ENCODE measurements at places on chromosomes 12 and 14.
A peak's percentile ranks its signal among the peaks of the same experiment; 100 is the strongest.

- no peak for DNase-seq
Observed at GRCh38 chr12:77062846-77063461, 2.4 kb downstream of the E2F7 start.

- DNase-seq: peak; percentile 61
Observed at GRCh38 chr12:15788233-15789219, 662 bp downstream of the EPS8 start.

DNA sequence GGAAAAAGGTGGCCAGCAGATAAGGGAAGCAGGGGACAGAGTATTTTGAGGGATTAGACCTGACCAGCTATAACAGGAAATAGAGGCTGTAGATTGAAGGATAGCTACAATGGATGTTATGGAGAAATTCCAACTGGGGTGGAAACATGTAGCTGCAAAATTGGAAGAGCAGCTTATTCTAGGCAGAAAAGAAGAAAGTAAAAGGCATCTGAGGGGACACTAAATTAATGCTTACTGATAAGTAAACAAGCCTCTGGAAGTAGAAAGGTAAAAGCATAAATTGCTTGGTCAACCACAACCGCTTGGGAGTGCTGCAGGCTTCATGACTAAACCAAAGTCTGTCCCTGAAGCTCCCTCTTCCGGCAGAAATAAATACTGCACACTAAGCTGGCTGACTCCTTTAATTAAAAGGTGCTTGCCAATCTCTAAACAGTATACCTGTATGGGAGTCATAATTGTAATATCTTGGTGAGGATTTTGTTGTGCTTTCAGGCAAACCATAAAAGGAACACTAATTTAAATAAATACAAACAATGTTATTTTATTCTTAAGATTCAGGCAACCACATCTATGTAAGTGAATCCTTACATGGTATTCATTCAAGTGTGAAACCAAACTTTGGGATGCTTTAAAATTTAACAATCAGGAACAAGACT is 7.7 kb downstream of the UBC start:
- peak; percentile 98 for DNase-seq

DNA sequence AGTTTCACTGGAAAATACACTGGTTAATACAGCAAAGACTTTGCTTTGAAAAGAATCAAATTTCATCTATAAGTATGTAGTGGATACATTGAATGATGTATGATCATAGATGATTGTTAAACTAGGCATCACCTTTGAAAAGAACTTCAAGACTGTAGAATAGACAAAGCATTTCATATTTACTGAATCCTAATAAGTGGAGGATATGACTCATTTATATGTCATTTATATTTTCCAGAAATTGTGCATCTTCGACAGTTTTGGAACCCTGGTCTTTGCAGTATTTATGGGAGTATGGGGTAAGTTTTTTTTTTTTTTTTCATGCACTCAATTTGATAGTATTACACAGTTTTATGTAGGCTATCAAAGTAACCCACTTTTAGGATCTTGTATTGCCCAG is 161.9 kb downstream of the ANO6 start:
- DNase-seq: no peak

- no peak for DNase-seq
Observed at GRCh38 chr14:68692916-68693771, 99.7 kb downstream of the ZFP36L1 start.

DNA sequence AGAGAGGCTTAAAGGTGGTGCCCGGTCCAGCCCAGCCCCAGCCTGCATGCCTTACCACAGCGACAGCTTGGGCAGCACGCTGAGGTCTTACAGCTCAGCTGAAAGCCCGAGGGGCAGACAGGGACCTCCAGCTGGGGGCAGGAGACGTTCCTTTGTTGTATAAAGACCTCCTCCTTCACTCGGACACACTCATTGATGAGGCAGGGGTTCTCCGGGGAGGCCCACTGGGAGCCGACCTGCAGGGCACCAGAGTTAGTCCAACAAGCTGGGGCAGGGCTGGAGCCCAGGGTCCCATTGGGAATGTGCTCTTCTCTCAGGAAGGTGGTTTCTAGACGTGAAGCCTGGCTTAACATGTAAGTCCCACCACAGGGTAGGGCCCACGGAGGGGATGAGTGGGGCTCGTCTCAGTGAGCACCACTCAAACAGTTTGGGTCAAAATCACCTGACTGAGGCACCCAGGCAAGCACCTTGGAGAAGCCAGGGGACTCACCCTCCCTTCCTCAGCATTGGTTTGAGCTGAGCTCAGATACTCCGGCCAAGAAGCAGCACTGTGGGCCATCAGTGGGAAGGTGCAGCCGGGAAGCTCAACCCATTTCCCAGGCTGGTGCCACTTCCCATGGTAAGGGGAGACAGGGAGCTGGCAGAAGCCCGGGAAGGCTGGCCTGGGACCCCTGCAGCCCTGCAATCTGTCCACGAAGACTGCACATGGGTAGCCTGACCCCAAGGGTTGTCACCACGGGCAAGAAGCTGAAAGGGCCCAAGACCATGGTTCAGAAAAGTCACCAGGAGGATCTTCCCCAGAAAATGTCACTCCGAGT is 24.3 kb upstream of the ANO2 start:
- no peak for DNase-seq

- DNase-seq: no peak
Observed at GRCh38 chr14:60339571-60339970, 90.5 kb downstream of the PPM1A start.

DNA sequence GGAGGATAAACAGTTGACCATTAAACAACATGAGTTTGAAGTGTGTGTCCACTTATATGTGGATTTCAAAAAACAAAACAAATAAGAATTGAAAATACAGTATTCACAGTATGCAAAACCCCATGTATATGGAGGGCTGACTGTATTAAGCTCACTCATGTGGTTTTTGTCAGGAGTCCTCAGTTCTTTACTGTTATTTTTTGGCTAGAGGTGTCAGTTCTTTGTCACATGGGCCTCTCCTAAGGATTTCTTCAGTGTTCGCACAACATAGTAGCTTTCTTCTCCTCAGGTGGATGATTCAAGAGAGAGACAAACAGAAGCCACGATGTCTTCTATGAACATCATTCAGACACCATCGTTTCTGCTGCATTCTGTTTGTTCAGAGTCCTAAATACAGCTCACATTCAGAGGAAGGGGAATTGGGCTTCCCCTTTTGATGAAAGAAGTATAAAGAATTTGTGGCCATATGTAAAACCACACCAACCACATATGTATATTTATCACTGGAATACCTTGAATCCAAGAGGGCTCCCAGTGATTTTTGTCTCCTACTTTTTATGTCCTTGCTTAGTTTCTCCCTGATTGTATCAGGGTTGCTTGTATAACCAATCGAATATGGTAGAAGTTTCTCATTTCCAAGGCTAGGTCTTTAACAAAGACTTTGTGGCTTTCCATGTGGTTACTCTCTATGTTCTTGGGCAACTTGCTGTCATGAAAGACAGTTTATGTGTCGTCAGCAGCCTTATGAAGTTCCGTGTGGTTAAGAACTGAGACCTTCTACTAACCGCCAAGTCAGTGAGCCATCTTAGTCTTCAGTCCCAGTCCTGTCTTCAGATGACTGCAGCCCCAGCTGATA is 18.9 kb downstream of the MNAT1 start:
- DNase-seq: no peak

- peak; percentile 3 for DNase-seq
Observed at GRCh38 chr12:16622338-16622737, 16.4 kb upstream of the LMO3 start.

- no peak for DNase-seq
Observed at GRCh38 chr12:45883187-45883586, 107.2 kb downstream of the SCAF11 start.

GRCh38 chr14:103569408-103569807 is 6.6 kb downstream of the COA8 start:
- no peak for DNase-seq

- no peak for DNase-seq
Observed at GRCh38 chr12:21921436-21921835, 19.8 kb downstream of the ABCC9 start.

DNA sequence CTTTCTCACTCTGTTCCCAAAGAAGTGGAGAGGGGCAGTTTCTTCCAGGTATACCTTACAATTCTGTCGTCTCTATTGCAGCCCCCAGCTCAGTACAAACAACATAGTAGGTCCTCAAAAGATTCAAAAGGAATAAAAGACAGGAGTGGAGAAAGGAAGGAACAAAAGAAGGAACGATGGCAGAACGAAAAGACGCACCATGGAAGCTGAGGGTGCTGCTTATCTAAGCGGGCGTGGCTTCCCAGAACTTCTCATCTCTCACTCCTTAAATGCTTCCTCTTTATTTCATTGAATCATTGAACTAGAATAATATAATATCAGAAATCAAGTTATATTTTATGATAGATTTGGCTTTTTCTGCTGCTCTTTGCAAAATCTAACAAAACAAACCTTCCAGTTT is 13.7 kb upstream of the LTA4H start:
- DNase-seq: no peak

- no peak for DNase-seq
Observed at GRCh38 chr14:83147006-83147405, 1613.4 kb upstream of the SEL1L start.

DNA sequence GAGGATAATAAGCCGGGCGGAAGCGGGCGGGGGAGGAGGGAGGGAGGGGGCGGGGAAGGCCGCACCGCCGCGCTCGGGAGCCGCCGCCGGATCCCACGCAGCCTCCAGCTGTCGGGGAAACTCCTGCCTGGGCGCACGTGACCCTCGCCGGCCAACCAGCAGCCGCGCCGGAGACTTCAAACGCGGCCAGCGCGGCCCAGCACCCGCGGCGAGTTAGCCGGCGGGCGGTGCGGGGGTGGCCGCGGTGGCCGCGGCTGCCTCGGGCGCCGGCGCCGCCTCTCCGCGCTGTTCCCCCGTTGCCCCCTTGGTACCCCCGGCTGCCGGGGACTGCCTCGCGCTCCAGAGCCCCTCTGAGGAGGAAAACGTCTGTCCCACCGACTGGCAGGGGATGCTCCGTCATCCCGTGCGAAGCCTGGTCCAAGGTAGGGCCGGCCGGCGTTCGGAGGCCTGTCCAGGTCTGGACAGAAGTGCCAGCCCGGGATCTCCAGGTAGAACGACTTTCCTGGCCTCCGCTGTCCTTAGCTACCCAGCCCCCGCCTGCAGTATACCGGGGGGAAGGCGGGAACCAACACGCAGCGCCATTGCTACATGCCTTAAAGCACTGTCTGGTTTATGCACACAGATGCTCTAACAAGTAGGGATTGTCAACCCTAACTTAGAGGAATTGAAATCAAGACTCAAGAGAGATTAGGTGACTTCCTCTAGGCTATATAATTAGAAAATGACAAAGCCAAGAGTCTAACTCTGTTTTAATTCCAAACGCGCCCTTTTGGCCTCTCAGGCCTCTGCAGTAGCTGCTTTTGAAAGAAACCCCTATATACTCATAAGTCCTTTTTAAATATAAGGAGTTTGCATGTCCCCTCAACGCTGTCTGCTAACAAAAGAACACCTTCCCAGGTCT is at the start of gene YAF2:
Gene YAF2 (minus strand): TSS at position 9 of the 901 bp plus-strand sequence. CDS start 68 bp downstream, outside the sequence.
- DNase-seq: peak; percentile 77

DNA sequence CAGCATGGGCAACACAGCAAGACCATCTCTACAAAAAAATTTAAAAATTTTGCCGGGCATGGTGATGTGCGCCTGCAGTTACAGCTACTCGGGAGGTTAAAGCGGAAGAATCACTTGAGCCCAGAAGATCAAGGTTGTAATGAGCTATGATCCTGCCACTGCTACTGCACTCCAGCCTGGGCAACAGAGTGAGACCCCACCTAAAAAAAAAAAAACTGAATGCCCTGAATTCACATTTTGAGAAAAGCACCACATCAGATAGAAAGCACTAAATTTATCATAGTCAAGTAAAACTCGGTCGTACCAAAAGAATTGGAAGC is 24.1 kb upstream of the AP4S1 start:
- no peak for DNase-seq

DNA sequence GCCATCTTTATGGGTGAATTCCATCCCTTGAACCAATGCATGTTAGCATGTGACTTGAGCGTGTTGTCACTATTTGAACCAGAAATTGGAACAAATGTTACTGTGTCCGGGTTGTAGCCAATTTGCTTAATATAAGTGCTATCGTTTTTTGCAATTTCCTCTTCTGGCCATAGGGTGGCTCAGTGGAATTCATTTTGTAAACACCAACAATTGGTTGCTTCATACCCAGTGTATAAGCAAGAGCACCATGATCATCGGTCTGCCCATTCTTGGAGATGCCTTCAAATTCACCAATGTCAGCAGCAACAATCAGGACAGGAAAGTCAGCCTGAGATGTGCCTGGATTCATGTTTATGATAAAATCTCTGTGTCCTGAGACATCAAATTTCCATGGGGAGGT is 5.0 kb upstream of the NEDD1 start:
- DNase-seq: no peak

- no peak for DNase-seq
Observed at GRCh38 chr12:82436354-82436753, 78.0 kb downstream of the METTL25 start.

- peak; percentile 90 for DNase-seq
Observed at GRCh38 chr12:110100315-110100970, 23.7 kb upstream of the IFT81 start.

DNA sequence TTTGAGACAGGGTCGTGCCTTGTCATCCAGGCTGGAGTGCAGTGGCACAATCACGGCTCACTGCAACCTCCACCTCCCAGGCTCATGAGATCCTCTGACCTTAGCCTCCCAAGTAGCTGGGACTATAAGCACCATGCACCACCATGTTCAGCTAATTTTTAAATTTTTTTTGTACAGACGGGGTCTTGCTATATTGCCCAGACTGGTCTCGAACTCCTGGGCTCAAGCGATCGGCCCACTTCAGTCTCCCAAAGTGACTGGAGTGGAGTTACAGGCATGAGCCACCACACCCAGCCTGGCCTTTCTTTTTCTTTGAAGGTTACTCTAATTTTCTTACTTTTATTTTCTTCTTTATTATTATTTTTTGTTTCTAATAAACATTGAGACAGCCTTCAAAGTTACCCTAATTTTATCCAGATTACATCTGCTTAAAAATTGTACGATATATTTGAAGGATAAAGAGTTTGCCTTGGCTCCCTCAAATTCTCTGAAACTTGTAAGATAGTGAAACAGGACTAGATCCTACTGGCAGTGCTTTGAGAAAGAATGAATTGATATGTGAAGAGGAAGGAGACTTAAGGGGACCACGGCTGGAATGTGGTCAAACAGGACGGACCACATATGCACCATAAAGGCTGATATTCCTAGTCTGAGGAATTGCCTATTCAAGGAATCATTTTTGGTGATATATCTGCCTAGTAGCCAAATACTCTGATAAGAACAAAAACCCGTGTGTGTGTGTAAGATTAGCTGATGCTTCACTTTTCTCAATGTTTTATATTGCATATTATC is 14.1 kb upstream of the SINHCAF start:
- DNase-seq: no peak

GRCh38 chr14:22606380-22606779 is 8.3 kb downstream of the ABHD4 start:
- no peak for DNase-seq

GRCh38 chr12:84128117-84128991 is 784.2 kb downstream of the SLC6A15 start:
- DNase-seq: no peak

DNA sequence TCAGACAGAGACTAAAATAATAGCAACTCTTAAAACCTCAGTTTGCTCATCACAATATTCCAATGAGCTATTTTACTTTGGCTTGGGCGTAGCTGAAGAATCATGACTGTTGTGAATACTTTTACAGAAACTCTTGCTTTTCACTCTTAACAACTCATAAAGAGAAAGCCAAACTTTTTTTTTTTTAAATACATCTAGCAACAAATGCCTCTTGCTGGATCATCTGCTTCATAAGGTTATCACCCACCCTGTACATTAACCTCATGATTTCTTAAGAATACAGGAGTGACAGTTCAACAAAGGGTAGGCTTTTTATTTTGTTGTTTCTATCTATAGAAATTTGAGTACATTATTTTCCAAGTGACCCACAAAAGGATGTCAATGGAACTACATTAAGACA is 307.4 kb upstream of the DDHD1 start:
- DNase-seq: no peak

- DNase-seq: no peak
Observed at GRCh38 chr12:132560364-132560613, 50.1 kb downstream of the LRCOL1 start.

Data from pons (tissue), 1 donor.